HFF-Myc (cell line): ENCODE measurements at places on chromosomes 4 and X.

DNA sequence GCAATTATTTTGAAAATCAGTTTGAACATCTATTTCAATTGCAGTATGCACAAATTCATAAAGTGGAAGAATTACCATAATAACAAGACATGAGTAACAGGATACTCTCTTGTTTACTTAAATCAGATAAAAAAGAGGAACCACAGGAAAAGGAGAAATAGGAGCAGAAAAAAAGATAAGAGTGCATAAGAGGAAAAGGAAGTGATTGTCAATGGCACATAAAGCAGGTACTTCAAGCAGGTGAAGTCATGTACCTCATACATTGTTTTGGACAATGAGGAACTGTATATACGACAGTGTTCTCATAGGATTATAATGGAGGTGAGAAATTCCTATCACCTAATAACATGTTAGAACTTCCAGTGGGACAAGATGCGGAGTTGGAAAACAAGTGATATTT, 334.5 kb upstream of the PCDH7 start:
- DNase-seq: no peak

DNA sequence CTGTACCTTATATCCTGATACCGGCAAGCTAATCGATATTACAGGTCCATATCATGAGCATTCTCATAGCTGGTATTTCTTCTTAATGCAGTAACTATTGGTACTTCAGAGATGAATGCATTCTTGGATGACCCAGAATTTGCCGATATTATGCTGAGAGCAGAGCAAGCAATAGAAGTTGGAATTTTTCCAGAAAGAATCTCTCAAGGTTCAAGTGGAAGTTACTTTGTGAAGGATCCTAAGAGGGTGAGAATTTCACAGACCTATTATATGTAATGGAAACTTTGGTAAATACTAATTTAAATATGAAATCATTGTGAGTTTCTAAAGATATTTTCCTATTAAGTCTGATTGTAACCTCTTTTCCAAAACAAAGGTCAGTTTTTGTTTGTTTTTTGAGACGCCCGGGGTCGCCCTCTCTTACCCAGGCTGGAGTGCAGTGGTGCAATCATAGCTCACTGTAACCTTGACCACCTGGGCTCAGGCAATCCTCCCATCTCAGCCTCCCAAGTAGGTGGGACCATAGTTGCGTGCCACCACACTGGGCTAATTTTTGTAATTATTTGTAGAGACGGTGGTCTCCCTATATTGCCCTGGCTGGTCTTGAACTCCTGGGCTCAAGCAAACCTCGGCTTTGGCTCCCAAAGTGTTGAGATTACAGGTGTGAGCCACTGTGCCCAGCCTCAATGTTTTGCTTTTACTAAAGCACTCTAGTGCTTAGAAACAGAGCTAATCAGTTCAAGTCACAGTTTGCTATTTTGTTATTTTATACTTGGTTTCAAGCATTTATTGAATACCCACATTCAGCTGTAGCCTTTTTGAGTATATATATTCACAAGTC, 18.6 kb downstream of the PI4K2B start:
- DNase-seq: no peak

DNA sequence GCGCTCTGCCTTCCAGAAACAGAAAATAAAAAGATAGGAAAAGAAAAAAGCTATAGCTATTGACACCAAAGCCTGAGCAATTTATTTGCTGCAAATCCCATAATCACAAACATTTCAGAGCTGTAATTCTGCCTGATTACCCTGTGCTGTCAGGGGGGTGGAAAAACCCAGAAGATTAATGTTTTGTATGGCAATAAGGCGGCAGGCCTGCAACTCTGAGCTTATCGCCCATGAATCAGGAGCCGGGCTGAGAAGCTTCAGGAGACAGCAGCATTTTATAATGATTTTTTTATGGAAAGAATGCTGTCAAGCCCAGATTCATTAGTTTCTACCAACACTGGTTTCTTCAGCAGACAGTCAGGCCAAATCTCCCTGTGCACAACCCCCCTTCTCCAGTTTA, 82.6 kb upstream of the TMEM164 start:
- DNase-seq: no peak

DNA sequence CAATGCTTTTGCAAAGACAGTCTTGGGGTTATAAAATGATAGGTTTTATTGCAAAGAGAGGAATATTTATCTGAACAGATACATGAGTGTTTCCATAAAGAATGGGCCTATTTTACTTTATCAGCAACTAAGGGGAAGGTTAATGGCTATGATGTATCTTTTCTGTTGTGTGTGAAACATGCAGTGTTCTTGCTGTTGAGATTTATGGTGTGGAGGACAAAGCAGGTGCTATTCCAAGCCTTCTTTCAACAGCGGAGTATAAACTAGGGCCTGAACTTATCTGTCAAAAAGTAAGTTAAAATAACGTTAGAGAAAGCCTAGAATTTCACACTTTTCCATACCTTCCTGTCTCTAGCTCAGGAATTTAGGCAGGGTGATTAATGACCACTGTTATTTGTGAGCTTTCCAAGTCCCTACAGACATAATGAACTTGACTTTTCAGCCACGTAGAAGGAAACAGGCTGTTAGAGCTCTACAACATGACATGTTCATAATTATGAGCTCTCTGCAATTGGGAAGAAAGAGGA, 411.4 kb downstream of the IL1RAPL1 start:
- no peak for DNase-seq

- no peak for DNase-seq
Measured at GRCh38 chrX:112521676-112522075, 158.1 kb downstream of the LHFPL1 start.

GRCh38 chr4:182826391-182826790, 90.8 kb downstream of the DCTD start:
- no peak for DNase-seq

GRCh38 chr4:24845132-24845531, 49.8 kb downstream of the SOD3 start:
- DNase-seq: no peak
